ENCODE measurements at places on chromosomes 6 and 20. TPM values are rescaled to one million over a fixed set of nuclear protein-coding genes. Genes with fewer than 3 reads are reported as not detected.

The VGLL2 gene
- not detected for polyA plus RNA-seq

The SCGN gene
- polyA plus RNA-seq: 0.12 TPM

The FAM162B gene
- 4.0 TPM for polyA plus RNA-seq

The NT5E gene
- polyA plus RNA-seq: 3.9 TPM

DNA sequence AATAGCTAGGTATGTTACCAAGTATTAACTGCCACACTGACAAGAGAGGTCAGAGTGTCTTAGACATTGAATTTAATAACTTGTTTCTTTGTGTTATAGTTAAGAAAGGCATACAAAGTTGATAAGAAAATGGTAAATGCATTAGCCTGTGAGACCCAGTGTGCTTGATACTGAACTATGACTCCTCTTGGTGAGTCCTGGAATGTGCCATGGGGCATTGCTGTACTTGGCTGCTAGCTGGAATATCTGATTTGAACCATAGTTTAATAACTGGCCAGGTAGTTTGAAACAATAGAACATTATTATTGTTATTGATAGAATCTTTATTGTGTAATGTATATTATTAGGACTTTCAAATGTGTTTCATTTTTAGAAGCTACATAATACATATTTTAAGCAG, 70.0 kb downstream of the ZFAND3 start:
- DNase-seq: no peak

DNA sequence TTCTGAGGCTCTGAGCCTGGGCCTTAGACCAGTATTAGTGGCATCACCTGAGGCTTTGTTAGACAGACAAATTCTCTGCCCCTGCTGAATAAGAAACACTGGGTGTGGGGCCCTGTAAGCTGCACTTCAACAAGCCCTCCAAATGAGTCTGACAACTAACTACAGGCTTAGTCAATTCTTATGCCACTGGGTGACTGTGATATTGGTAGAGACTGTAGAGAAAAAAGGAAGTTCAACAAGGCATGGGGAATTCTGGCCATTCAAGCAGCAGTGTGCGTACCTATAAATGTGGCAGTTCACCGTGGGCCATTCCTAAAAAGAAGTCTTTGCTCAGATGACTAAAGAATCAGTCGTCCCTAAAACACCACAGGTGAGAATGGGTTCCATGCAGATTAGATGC, 82.7 kb downstream of the MDN1 start:
- DNase-seq: no peak

GRCh38 chr20:11270566-11270965, 596.8 kb upstream of the JAG1 start:
- DNase-seq: no peak

GRCh38 chr20:62733891-62734290, 25.3 kb downstream of the NTSR1 start:
- DNase-seq: no peak

DNA sequence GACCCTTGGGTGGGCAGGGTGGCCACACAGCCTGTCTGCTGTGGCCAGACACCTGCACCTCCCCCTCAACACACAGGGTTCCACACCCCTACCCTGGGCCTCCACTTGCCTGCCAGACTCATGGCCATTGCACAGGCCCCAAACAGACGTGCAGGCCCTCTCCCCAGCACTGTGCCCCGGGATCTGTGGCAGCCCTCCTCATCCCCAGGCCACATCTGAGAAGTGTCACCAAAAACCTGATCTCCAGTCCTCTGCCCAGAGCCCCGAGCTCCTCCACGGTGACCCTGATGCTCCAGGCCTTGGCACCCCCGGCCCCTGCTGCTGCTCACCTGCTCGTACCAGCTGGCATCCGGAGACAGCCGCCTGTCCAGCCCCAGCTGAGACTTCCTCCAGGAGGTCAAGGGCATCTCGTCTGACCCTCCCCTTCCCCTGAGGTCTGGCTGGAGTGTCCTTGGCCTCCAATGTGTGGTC, 160.1 kb downstream of the DLL1 start:
- no peak for DNase-seq

GRCh38 chr6:25176466-25176865, 102.7 kb upstream of the CARMIL1 start:
- no peak for DNase-seq

DNA sequence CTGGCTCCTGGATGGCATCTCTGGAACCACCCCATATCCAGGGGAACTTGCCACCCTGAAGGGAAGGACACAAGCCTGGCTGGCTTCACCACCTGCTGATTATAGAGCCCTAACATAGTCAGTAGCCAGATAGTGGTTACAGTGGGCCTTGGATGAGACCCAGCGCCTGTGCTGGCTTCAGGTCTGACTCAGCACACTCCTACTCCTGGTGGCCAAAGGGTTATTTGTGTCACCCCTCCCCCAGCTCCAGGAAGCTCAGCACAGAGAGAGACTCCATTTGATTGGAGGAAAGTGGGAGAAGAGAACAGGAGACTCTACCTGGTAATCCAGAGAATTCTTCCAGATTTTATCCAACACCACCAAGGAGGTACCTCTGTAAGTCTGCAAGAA, 12.8 kb downstream of the SNX14 start:
- DNase-seq: no peak

- DNase-seq: peak; percentile 68
These were observed 241 bp upstream of the CFAP206 start for GRCh38 chr6:87407561-87407900.

GRCh38 chr6:116766506-116767176, 1.1 kb upstream of the FAM162B start:
- no peak for DNase-seq

DNA sequence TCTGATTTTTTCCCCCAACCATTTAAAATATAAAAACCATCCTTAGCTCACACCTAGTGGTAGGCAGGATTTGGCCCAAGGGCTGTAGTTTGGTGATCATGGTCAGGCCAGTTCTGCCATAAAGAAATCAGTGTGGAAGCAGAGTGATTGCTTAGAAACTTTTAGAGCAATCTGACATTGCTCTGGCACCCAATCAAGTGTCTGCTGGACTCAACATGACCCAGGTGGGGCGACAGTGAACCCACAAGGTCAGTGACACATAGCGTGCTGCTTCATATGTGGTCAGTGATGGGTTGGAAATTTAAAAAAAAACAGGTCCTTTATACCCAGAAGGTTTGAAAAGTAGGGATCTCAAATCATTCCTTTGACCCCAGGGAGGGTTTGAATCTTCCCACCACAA, 107.9 kb downstream of the BANF2 start:
- no peak for DNase-seq
